Activated effector memory CD4-positive, alpha-beta T cell treated with Interleukin-2 at 50 U/mL for 16 hours (primary cell): ENCODE measurements at places on chromosomes 1 and 21.

DNA sequence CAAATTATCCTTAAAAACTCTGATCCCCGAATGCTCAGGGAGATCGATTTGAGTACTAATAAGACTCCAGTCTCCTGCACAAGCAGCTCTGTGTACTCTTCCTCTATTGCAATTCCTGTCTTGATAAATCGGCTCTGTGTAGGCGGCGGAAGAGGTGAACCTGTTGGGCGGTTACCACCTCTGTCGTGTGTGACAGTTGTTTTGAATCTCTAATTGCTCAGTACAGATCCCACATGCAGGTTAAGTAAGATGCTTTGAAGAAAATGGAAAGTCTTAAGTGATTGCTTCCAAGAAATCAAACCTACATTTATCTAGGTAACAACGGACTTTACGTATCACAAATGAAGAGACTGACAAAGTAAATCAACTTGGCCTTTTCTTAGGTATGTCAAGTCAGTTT is 35.5 kb downstream of the COA6 start:
- DNase-seq = peak; percentile 57

- no peak for DNase-seq
Measured at GRCh38 chr1:43512133-43512532, 18.6 kb upstream of the PTPRF start.

- no peak for DNase-seq
Measured at GRCh38 chr1:160103658-160104408, 5.4 kb upstream of the IGSF8 start.

GRCh38 chr1:162386292-162387225 is 5.0 kb downstream of the C1orf226 start:
- no peak for DNase-seq

GRCh38 chr1:156001662-156002171 is 19.0 kb downstream of the SSR2 start:
- DNase-seq = no peak
